ENCODE measurements at places on chromosomes 5 and 9. TPM values are rescaled to one million over a fixed set of nuclear protein-coding genes. Genes with fewer than 3 reads are reported as not detected.

GCNT4 gene
- 0.27 TPM for total RNA-seq

RASGRF2 gene
- total RNA-seq, result 23.6 TPM

CEP72 gene
- total RNA-seq, result 9.4 TPM

CDC20B gene
- not detected for total RNA-seq

SPAAR gene
- not detected for total RNA-seq

RARS1 gene
- 170 TPM for total RNA-seq

FAM78A gene
- total RNA-seq, result 0.18 TPM

ZDHHC11 gene
- 1.4 TPM for total RNA-seq

CSF2 gene
- not detected for total RNA-seq

THG1L gene
- 21.7 TPM for total RNA-seq

EPB41L4A gene
- total RNA-seq, result 0.07 TPM

GRXCR2 gene
- total RNA-seq, result not detected

GRCh38 chr9:121071756-121072421 lies 2.9 kb upstream of the CNTRL start:
- H3K27me3 ChIP-seq, result no peaks in the 10 kb centered on the region
- H3K4me3 ChIP-seq, result no peak overlapping the region
- no peak overlapping the region for H3K27ac ChIP-seq
- no peak for DNase-seq
- H3K36me3 ChIP-seq, result no peaks in the 10 kb centered on the region

GRCh38 chr5:82591021-82591515 lies 312.9 kb upstream of the RPS23 start:
- H3K36me3 ChIP-seq, result no peaks in the 10 kb centered on the region
- no peak for DNase-seq
- no peak overlapping the region for H3K4me3 ChIP-seq
- no peaks in the 10 kb centered on the region for H3K27me3 ChIP-seq
- H3K27ac ChIP-seq, result no peak overlapping the region

DNA sequence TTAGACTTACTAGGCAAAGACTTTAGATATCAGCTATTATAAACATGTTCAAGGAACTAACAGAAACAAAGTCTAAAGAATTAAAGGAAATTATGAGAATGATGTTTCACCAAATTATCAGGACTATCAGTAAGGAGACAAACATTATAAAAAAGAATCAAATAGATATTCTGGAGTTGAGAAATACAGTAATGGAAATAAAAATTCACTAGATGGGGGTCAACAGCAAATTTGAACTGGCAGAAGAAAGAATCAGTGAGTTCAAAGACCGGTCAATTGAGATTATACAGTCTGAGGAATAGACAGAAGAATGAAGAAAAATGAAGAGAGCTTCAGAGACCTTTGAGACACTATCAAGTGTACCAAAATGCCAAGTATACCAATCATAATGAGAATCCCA lies 9.6 kb upstream of the IL13 start:
- H3K27me3 ChIP-seq, result no peaks in the 10 kb centered on the region
- H3K4me3 ChIP-seq, result no peak overlapping the region
- H3K4me1 ChIP-seq, result peaks cover 18% of the 10 kb centered on the region
- no peak overlapping the region for H3K27ac ChIP-seq

GRCh38 chr5:138468133-138468965 lies 3.1 kb downstream of the EGR1 start:
- no peak overlapping the region for H3K4me3 ChIP-seq
- no peak for DNase-seq
- H3K27me3 ChIP-seq, result no peaks in the 10 kb centered on the region
- peaks cover 7% of the 10 kb centered on the region for H3K36me3 ChIP-seq

DNA sequence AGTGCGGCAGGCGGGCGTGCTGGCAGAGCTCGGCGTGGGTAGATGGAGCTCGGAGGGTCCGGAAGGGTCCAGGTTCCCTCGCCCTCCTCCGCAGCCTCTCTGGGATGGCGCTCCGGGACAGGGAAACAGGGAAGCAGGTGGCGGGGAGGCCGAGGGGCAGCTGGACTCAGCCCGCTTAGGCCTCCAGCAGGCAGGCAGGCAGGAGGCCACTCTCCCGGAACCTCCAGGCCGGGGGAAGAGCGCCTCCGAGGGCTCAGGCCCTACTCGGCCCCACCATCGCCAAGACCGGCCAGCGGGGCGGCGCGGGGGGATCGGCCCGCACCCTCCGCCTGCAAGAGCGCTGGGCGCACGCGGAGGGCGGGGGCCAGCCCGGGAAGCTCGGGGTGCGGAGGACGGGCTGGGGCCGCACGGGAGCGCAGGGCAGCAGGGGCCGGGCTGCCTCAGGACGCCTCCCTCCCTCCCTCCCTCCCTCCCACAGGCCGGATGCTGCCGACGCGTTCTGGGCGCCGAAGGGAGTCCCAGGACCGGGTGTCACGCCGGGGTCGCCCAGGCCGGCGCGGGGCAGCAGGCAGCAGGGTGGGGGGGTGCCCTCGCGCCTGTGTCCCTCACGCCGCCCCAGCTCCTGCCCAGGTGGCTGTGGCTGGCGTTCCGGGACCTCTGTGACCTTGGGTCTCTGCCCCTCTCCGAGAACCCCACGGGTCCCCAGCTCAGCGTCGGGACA lies 977 bp downstream of the MGAT4B start:
- H3K27me3 ChIP-seq, result no peaks in the 10 kb centered on the region
- H3K4me3 ChIP-seq, result peak overlapping the region; percentile 82
- DNase-seq, result no peak
- peak overlapping the region; percentile 89 for H3K27ac ChIP-seq
- peaks cover 9% of the 10 kb centered on the region for H3K36me3 ChIP-seq

GRCh38 chr9:100098046-100098886 lies 534 bp downstream of the ERP44 start:
- H3K27me3 ChIP-seq, result peaks cover 5% of the 10 kb centered on the region
- peaks cover 38% of the 10 kb centered on the region for H3K4me1 ChIP-seq
- peak overlapping the region; percentile 81 for H3K4me3 ChIP-seq
- peak; percentile 83 for DNase-seq

DNA sequence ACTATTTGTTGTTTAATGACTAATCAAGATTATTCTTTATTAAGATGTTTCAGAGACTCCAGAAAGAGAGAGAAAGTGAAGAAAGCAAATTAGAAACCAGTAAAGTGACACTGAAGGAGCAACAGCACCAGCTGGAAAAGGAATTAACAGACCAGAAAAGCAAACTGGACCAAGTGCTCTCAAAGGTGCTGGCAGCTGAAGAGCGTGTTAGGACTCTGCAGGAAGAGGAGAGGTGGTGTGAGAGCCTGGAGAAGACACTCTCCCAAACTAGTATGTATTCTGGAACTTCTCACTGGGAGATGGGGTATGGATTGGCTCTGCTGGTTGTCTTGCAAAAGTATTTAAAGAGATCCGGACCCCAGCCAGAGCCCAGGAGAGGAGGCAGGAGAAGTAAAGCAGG lies 33.6 kb downstream of the RAB14 start:
- no peak overlapping the region for H3K4me3 ChIP-seq
- DNase-seq, result no peak
- peaks cover 2% of the 10 kb centered on the region for H3K36me3 ChIP-seq

GRCh38 chr5:66367814-66368541 lies 223.9 kb downstream of the SREK1 start:
- no peak overlapping the region for H3K4me3 ChIP-seq
- DNase-seq, result no peak
- no peaks in the 10 kb centered on the region for H3K27me3 ChIP-seq
- H3K27ac ChIP-seq, result no peak overlapping the region
- no peaks in the 10 kb centered on the region for H3K4me1 ChIP-seq
- H3K36me3 ChIP-seq, result no peaks in the 10 kb centered on the region

- no peaks in the 10 kb centered on the region for H3K4me1 ChIP-seq
- no peak for DNase-seq
- H3K27ac ChIP-seq, result no peak overlapping the region
- no peaks in the 10 kb centered on the region for H3K27me3 ChIP-seq
- H3K4me3 ChIP-seq, result no peak overlapping the region
These were observed 115.2 kb upstream of the ST8SIA4 start for GRCh38 chr5:101018299-101018698.

GRCh38 chr9:4549751-4550295 lies 59.6 kb downstream of the SLC1A1 start:
- DNase-seq, result no peak
- no peaks in the 10 kb centered on the region for H3K4me1 ChIP-seq
- no peak overlapping the region for H3K4me3 ChIP-seq
- no peaks in the 10 kb centered on the region for H3K27me3 ChIP-seq
- H3K36me3 ChIP-seq, result no peaks in the 10 kb centered on the region

- peak; percentile 37 for DNase-seq
- no peaks in the 10 kb centered on the region for H3K27me3 ChIP-seq
- H3K4me3 ChIP-seq, result no peak overlapping the region
- H3K27ac ChIP-seq, result no peak overlapping the region
These were observed 42.2 kb downstream of the FGD3 start for GRCh38 chr9:92989561-92989960.

GRCh38 chr9:109349421-109349846 lies 28.6 kb upstream of the EPB41L4B start:
- DNase-seq, result no peak
- no peak overlapping the region for H3K4me3 ChIP-seq
- 0 out of 3 replicates have a peak, but pooled peaks cover 3% of the 10 kb centered on the region for H3K27me3 ChIP-seq
- peaks cover 13% of the 10 kb centered on the region for H3K4me1 ChIP-seq

DNA sequence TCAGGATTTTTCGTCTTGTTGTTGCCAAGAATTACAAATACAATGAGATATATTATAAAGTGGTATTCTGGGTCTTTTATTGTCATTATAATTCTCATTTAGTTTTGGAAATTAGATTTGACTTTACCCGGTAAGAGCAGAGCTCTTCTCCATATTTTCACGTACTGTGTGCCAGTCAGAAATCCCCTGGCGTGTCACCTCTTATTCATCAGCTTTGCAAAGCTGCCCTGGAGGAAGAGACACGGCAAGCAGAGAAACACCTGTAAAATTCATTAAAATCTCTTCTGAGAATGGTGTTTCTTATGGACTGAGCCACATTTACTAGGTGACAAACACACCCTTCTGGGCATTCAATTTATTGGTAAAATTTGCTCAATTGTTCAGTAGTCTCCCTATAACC lies 440.4 kb downstream of the HINT1 start:
- H3K4me1 ChIP-seq, result no peaks in the 10 kb centered on the region
- no peak overlapping the region for H3K4me3 ChIP-seq
- H3K36me3 ChIP-seq, result no peaks in the 10 kb centered on the region
- H3K27ac ChIP-seq, result no peak overlapping the region
- no peak for DNase-seq

- no peaks in the 10 kb centered on the region for H3K27me3 ChIP-seq
- no peak overlapping the region for H3K4me3 ChIP-seq
- no peak overlapping the region for H3K27ac ChIP-seq
- H3K36me3 ChIP-seq, result peaks cover 3% of the 10 kb centered on the region
These were observed 12.3 kb upstream of the C5orf24 start for GRCh38 chr5:134833340-134834032.

DNA sequence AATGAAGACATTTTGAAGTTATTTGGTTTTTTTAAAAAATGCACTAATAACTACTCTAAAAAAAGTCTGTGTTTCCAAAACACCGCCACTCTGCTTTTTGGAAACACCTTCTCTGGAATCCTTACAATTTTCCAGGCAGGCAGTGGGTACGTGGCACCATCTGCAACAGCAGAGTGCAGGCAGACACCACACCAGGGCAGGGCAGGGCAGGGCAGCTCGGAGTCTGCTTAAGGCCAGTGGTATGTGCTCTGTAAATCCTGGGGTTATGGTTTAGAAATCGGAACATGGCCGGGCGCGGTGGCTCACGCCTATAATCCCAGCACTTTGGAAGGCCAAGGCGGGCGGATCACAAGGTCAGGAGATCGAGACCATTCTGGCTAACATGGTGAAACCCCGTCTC lies 97.6 kb downstream of the TLE1 start:
- H3K36me3 ChIP-seq, result peaks cover 10% of the 10 kb centered on the region
- no peak overlapping the region for H3K4me3 ChIP-seq
- no peak for DNase-seq
- H3K4me1 ChIP-seq, result peaks cover 83% of the 10 kb centered on the region
- H3K27ac ChIP-seq, result no peak overlapping the region
- H3K27me3 ChIP-seq, result no peaks in the 10 kb centered on the region

GRCh38 chr5:77224672-77225355 lies 14.3 kb downstream of the PDE8B start:
- H3K27me3 ChIP-seq, result peaks cover 2% of the 10 kb centered on the region
- H3K4me3 ChIP-seq, result no peak overlapping the region
- H3K27ac ChIP-seq, result no peak overlapping the region
- H3K4me1 ChIP-seq, result no peaks in the 10 kb centered on the region
- DNase-seq, result peak; percentile 51

GRCh38 chr9:136020206-136020605 lies 59.0 kb upstream of the UBAC1 start:
- no peak for DNase-seq
- H3K36me3 ChIP-seq, result peaks cover 20% of the 10 kb centered on the region
- no peaks in the 10 kb centered on the region for H3K27me3 ChIP-seq
- no peak overlapping the region for H3K4me3 ChIP-seq

DNA sequence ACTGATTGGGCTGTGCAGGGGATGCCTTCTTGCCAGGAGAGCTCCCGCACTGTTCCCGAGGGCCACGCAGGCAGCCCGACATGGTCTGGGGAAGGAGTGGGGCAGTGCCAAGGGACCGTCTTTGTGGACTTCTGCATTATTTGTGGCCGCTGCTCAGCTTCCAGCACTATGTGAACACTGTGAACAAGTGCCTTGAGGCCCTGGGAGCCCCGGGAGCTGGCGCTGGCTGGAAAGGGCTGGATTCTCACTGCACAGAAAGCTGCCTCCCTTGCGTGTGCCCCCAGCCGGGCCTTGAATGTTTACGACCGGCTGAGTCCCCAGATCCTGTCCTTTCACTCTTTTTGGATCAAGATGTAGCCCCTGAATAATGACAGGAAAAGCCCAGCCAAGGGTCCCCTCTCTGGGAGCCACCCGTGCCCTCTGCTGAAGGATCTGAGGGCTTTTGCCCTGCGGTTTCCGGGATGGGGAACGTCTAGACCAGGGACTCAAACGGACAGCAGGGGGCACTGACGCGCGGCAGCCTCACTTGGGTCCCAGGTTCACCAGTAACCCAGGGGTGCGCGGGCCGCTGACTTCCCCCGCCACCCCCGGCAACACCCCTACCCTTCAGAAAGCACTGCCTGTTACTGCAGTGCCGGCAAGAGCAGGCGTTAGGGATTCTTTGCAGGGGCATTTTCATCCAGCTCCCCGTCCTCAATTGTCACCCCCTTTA lies 98.9 kb upstream of the FCN2 start:
- peaks cover 14% of the 10 kb centered on the region for H3K27me3 ChIP-seq
- H3K4me1 ChIP-seq, result no peaks in the 10 kb centered on the region
- H3K4me3 ChIP-seq, result no peak overlapping the region
- no peak overlapping the region for H3K27ac ChIP-seq

- no peak for DNase-seq
- H3K4me3 ChIP-seq, result no peak overlapping the region
- peaks cover 29% of the 10 kb centered on the region for H3K36me3 ChIP-seq
- no peaks in the 10 kb centered on the region for H3K4me1 ChIP-seq
- H3K27ac ChIP-seq, result no peak overlapping the region
These were observed 27.8 kb upstream of the PRDM12 start for GRCh38 chr9:130636648-130637020.

- no peak overlapping the region for H3K27ac ChIP-seq
- 0 out of 2 replicates have a peak, but pooled peaks cover 3% of the 10 kb centered on the region for H3K4me1 ChIP-seq
- no peaks in the 10 kb centered on the region for H3K36me3 ChIP-seq
These were observed 151.9 kb downstream of the PDE4D start for GRCh38 chr5:59741599-59741998.

- H3K4me3 ChIP-seq, result no peak overlapping the region
- DNase-seq, result no peak
- H3K4me1 ChIP-seq, result no peaks in the 10 kb centered on the region
- no peaks in the 10 kb centered on the region for H3K27me3 ChIP-seq
- no peaks in the 10 kb centered on the region for H3K36me3 ChIP-seq
These were observed 25.4 kb upstream of the SNX18 start for GRCh38 chr5:54492178-54492577.
